ENCODE measurements at places on chromosomes 4 and X.

DNA sequence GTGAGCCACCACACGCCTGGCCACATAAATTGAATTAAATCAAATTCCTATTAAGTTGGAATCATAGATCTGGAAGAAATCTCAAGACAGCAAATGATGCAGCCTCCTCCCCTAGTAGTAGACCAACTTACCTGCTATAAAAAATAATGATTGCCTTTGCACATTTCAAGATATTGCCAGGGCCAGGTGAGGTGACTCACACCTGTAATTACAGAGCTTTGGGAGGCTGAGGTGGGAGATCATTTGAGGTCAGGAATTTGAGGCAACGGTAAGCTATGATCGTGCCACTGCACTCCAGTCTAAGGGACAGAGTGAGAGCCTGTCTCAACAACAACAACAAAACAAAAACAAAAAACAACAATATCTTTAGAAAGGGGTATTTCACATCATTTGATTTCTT lies 17.0 kb upstream of the WWC2 start:
- DNase-seq = no peak

GRCh38 chr4:78414116-78414515 lies 137.5 kb upstream of the ANXA3 start:
- no peak for DNase-seq

- DNase-seq = no peak
Observed at GRCh38 chrX:153397256-153397960, 3.7 kb downstream of the PNMA6E start.

- DNase-seq = no peak
Observed at GRCh38 chrX:71534773-71535544, 2.1 kb downstream of the OGT start.

DNA sequence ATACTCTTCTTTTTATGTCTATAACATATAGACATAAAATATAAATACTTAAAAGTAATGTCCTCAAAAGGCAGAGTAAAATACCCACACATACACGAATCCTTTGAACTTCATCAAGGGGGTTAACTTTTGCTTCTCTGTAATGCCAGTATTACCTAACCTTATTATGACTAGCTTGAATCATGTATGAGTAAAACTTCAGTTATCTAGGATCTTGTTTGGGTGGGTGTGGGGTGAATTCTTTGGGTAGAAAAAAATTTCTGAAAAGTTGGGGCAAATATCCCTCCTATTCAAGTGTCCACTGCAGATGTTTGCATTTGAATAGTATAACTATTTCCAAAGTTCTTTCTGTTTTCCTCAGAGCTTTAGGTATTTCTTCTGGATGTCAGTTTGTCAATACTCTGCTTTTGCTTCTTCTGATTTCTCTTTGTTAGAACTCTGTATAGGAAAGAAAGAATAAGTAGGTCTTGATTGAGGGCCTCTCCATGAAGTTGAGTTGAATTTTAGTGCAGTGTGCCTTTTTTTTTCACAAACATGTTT lies 173.8 kb downstream of the ADGRL3 start:
- no peak for DNase-seq

DNA sequence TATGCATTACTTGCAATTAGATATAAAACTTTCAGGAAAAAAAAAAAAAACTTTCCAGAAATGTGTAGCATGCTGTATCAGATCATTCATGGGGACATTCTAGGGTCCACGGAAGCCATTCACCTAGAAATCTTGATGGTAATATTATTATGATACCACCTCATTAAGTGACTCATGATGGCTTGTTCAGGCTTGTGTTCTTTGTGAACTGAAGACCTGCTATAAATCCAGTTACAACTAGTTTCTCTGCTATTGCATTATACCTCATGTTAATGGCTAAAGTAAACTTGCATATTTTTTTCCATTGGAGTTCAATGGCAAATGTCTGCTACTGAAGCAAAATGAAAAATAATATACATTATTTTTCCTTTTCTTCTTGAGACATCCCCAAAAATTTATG lies 35.3 kb upstream of the PTPN13 start:
- DNase-seq = no peak

GRCh38 chr4:123671636-123672404 lies 275.2 kb downstream of the SPRY1 start:
- DNase-seq = no peak

GRCh38 chrX:77299549-77299948 lies 147.6 kb upstream of the FGF16 start:
- no peak for DNase-seq

DNA sequence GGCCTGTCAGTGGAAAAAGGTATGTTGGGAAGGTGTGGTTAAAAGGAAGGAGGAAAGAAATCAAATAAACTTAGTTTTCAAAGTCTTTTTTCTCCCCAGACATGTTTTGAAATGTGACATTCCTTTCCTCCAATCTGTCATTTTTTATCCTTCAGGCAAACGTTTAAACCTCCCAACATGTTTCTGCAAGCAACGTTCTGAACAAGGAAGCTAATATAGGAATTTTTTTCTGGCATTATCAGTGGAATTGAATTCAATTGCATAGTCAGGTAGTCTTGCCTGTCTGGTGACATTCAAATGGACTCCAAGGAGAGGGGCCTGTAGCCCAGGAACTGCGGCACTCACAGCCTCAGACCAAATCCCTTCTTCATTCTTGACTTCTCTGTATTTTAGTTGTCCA lies 30.0 kb upstream of the RASSF6 start:
- DNase-seq = no peak

- no peak for DNase-seq
Observed at GRCh38 chr4:183550345-183551093, 45.7 kb downstream of the ING2 start.

DNA sequence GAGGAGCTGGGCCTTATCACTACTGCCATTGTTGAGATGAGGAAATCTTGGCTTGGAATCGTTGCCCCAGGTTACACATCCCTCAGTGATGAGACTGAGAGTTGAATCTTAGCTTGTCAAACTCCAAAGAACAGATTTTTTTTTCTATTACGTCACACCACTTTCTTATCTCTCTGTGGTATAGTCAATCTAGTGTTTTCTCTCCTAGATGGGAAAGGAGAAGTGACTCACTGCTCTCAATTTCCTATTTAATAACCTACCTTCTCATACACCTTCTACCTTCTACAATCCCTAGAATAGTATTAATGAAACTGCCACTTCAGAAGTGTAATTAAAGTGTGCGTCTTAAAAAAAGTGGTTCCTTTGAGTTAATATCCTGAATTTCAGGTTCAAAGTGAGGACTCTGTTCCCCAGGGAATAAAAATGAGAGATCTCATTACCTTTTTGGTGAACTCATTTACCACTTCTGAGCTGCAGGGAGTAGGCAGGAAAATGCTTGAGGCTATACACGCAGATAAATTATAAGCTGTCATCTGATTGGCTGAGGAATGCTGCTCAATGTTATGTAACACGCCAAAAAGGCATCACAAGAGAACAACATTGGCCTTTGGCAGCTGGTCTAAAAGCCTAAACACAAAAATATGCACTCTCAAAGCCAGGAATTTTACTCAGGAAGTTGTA lies 59.3 kb downstream of the MAD2L1 start:
- DNase-seq = no peak

DNA sequence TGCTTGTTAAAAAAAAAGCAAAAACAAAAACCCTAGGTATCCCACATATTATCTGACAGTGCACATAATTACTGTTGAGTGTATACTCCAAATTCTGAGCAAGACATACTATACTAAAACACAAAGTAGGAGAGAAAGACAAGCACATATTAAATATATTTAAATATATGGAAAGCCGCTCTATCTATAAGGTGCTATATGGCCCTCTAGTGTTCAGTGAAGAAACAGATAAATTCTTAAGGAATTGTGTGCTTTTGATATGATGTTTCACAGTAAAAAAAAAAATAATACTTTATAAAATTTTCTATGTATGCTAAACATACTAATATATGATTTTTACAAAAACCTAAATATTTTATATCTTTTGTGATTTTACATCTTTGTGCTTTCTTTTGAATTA lies 137.8 kb downstream of the FBXW7 start:
- no peak for DNase-seq

DNA sequence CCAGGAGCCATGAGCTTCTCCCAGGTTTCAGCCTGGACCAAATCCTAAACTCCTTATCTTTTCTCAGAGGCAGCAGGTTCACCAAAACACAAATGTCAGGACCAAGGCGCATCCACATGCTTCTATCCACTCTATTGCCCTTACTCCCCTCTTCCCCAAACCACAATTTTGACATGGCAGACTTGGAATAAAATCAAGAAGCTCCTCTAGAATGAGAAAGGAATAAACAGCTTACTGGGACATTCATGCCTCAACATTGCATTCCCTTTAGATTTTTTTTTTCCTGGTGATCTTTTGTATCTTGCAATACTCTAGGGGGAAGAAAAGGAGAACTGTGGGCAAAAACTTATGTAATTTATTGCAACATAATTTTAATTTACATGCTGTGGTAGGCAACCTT lies 119.1 kb downstream of the TSPAN5 start:
- DNase-seq = no peak

GRCh38 chrX:40100141-40100536 lies 2.4 kb upstream of the BCOR start:
- no peak for DNase-seq

DNA sequence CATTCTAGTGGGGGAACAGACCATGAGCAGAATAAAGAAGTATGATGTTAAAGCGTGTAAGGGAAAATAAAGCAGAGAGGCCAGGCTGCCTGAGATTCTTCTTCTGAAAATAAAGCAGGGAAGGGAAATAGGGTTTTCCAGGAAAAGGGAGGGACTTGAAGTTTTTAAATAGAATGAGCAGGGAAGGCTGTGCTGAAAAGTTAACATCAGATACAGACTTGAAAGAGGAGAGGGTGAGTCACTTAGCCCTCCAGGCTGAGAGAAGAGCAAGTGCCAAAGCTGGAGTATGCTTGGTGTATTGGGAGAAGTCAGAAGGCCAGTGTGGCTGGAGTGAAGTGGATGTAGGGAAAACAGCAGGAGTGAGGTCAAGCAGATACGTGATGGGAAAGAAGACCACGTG lies 10.0 kb upstream of the PLK4 start:
- DNase-seq = no peak

DNA sequence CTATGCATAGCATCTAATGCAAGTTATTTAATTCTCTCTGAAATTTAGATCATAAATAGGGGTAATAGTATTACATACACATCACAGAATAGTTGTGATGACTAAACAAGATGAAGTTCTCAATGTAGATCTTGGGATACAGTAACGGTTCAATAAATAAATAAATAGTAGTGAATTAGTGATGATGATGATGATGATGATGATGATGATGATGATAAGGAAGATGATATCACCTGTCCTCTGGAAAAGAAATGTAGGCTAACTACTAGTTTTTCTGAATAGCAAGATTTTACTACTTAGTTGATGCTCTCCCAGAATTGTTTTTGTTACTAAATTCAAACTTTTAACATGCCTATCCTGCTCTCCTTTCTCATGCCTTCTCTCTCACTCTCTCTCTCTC lies 30.3 kb downstream of the SH3BGRL start:
- no peak for DNase-seq

DNA sequence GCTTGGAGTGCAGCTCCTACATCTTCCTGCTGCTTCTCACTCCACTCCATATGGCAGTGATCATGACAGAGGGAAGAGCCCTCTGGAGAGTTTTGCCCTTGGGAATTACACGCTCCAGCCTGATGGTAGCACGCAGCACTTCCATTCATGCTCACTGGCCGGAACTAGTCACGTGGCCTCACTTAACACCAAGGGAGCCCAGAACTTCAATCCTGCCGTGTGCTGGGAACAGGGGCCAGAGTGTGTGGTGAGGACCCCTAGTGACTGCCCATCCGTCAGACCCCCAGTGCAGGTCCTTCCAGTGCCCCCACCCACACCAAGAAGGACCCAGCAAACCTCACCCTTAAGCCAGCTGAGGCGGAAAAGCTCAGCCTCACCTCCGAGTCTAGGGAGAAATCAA lies 230.7 kb downstream of the EVC2 start:
- DNase-seq = no peak

GRCh38 chr4:182213004-182213403 lies 30.2 kb upstream of the TENM3 start:
- no peak for DNase-seq

DNA sequence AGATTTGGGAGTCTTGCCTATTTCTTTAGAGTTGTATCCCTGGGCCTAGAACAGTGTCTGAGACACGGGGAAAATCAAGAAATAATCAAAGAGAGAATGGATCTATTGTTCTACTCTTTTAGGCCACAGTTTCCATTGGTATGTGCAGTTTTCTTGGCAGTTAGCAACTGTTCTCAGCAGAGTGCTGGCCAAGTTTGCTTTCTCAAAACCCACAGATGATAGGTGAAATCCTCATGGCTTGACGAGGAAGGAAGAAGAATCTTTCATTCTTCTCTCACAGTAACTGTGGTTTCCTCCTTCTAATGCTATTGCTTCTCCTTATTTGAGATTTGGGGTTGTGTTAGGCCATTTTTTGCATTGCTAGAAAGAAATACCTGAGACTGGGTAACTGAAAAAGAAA lies 42.2 kb downstream of the AGA start:
- DNase-seq = no peak
